ENCODE measurements at places on chromosomes 11 and 22. TPM values are rescaled to one million over a fixed set of nuclear protein-coding genes. Genes with fewer than 3 reads are reported as not detected.

The ANO5 gene
- total RNA-seq = 6.2 TPM

The PRR14L gene
- 23.7 TPM for total RNA-seq

The C11orf65 gene
- not detected for total RNA-seq

The TFIP11 gene
- 49.7 TPM for total RNA-seq

The BTBD18 gene
- total RNA-seq = not detected

The CARNS1 gene
- total RNA-seq = 0.32 TPM

The NXPE1 gene
- total RNA-seq = not detected

The EIF3D gene
- total RNA-seq = 568 TPM

The EMSY gene
- 9.7 TPM for total RNA-seq

The APBB1 gene
- 46.1 TPM for total RNA-seq

The TMEM151A gene
- total RNA-seq = not detected

The AGBL2 gene
- under 0.01 TPM for total RNA-seq

The DNAJB7 gene
- total RNA-seq = not detected

The SELENOH gene
- total RNA-seq = 115 TPM

The ART1 gene
- total RNA-seq = not detected

The GAS2 gene
- 1.6 TPM for total RNA-seq

The PIH1D2 gene
- 1.9 TPM for total RNA-seq

All from epithelial cell of umbilical artery (primary cell).